Endothelial cell (in vitro differentiated cells): ENCODE measurements at places on chromosomes 13 and 19. TPM values are rescaled to one million over a fixed set of nuclear protein-coding genes. Genes with fewer than 3 reads are reported as not detected.

DNA sequence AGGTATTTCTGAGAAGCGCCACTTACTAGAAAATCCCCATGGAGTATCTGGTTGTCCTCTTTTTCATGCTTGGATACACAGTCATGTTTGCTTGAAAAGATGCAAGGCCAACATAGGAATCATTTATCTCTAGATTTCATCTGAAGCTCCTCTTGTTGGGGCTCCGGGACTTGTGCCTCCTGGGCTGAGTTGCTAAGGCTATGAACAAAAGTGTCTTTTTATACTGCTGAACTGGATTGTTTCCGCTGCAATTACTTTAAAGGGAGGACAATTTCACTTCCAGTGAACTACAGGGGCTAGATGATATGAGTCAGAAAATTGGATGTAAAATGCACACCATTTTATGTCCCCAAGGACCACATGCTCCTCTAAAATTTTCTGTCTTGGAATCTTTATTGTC, 114.1 kb downstream of the TNFSF13B start:
- H3K27me3 ChIP-seq: no peaks in the 10 kb centered on the region
- H3K4me1 ChIP-seq: no peaks in the 10 kb centered on the region
- no peak for DNase-seq
- H3K36me3 ChIP-seq: no peaks in the 10 kb centered on the region
- H3K4me3 ChIP-seq: no peak overlapping the region

The MAST1 gene
- total RNA-seq: 4.1 TPM

The MRPS12 gene
- total RNA-seq: 32.0 TPM

- no peak overlapping the region for H3K4me3 ChIP-seq
- no peak for DNase-seq
- H3K27me3 ChIP-seq: no peaks in the 10 kb centered on the region
- no peaks in the 10 kb centered on the region for H3K36me3 ChIP-seq
- H3K4me1 ChIP-seq: peaks cover 16% of the 10 kb centered on the region
Measured at GRCh38 chr13:21420706-21421105, 38.4 kb downstream of the ZDHHC20 start.

The TJP3 gene
- total RNA-seq: 3.1 TPM

The TMEM255B gene
- total RNA-seq: 321 TPM

- H3K27ac ChIP-seq: no peak overlapping the region
- no peak for DNase-seq
- no peaks in the 10 kb centered on the region for H3K4me1 ChIP-seq
Measured at GRCh38 chr19:6997679-6998445, 23.4 kb downstream of the MBD3L2B start.

GRCh38 chr19:35168196-35168595, 13.7 kb downstream of the FXYD5 start:
- H3K36me3 ChIP-seq: peaks cover 39% of the 10 kb centered on the region
- no peak overlapping the region for H3K4me3 ChIP-seq
- H3K27ac ChIP-seq: no peak overlapping the region
- DNase-seq: no peak
- H3K4me1 ChIP-seq: no peaks in the 10 kb centered on the region

DNA sequence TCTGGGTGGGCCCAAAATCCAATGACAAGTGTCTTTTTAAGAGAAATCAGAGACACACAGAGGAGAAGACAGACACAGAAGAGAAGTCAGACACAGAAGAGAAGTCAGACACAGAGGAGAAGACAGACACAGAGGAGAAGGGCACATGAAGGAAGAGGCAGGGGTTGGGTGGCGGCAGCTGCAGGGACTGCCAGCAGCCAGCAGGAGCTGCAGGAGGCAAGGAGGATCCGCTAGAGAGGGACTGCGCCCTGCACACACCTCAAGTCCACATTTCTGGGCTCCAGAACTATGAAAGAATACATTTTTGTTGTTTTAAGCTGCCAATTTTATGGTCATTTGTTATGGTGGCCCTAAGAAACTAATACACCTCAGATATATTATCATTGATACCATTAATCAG, 140.6 kb downstream of the ZIC5 start:
- no peak for DNase-seq
- H3K27ac ChIP-seq: no peak overlapping the region
- H3K4me1 ChIP-seq: peaks cover 19% of the 10 kb centered on the region
- no peak overlapping the region for H3K4me3 ChIP-seq
- peaks cover 11% of the 10 kb centered on the region for H3K27me3 ChIP-seq

The EPS8L1 gene
- total RNA-seq: 24.6 TPM

DNA sequence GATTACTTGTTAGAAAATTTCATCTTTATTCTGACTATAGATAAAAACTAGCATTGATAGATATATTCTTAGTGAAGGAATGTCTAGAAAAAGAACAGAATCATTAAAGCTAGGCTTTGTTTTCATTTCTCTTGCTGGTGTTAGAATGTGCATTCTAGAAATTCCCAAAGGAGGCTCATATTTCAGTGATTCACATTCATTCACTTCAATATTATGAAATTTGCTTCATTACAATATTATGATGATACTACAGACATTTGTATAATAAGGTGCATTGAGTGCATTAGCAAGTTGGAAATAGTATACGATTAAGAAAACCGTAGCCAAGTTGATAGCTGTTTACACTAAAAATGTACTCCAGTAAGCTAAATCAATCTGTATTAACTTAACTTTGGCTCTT, 70.7 kb upstream of the MYCBP2 start:
- H3K4me1 ChIP-seq: no peaks in the 10 kb centered on the region
- no peaks in the 10 kb centered on the region for H3K27me3 ChIP-seq
- no peaks in the 10 kb centered on the region for H3K36me3 ChIP-seq
- DNase-seq: no peak

The CRX gene
- not detected for total RNA-seq

DNA sequence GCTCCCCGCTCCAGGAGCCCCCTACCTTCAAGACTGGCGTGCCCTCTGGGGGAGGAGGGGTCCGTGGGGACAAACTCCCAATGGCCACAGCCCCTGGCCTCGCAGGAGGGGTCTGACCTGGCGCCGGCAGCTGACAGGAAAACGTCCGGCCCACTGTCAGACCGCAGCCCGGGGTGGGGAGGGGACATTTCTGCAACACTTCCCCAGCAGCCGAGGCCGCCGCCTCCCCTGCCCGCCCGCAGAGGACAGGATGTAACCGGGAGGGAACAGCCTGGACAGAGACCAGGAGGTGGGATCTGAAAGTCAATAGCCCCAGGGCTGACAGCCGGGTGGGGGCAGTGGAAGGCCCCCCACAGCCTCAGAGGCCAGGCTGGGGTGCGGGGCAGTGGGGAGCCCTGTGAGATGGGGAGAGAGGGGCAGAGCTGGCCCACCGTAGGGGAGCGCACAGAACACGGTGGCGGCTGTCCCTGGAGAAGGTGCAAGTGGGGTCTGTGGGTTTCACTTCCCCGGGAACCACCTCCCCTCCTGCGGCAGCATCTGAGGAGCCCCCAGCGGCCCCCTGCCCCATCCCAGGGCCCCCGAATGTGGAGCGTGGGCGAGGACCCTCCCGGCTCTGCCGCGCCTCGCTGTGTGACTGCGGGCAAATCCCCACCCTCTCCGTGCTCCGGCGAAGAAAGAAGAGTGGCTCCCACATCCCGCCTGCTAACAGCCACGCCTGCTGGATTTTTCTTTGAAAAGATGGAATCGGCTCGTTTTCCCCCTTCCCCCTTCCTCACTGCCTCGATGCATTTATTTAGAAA, at the start of gene PEAK3:
Gene PEAK3 (minus strand): TSS at position 114 of the 800 bp plus-strand sequence. CDS start 1,244 bp downstream, outside the sequence.
- H3K4me3 ChIP-seq: peak within 1 kb of the TSS; percentile 82
- H3K27ac ChIP-seq: no peak within 1 kb of the TSS
- peaks cover 5% of the 10 kb centered on the region for H3K4me1 ChIP-seq
- H3K36me3 ChIP-seq: peaks cover 2% of the 10 kb centered on the region

GRCh38 chr13:53783471-53783870, 754.9 kb downstream of the OLFM4 start:
- H3K4me1 ChIP-seq: no peaks in the 10 kb centered on the region
- no peak for DNase-seq
- no peak overlapping the region for H3K27ac ChIP-seq
- H3K4me3 ChIP-seq: no peak overlapping the region
- no peaks in the 10 kb centered on the region for H3K27me3 ChIP-seq

GRCh38 chr19:42370068-42370520, 20.0 kb downstream of the CNFN start:
- no peak for DNase-seq
- H3K36me3 ChIP-seq: peaks cover 37% of the 10 kb centered on the region
- peaks cover 12% of the 10 kb centered on the region for H3K4me1 ChIP-seq
- no peak overlapping the region for H3K27ac ChIP-seq
- no peak overlapping the region for H3K4me3 ChIP-seq

- no peaks in the 10 kb centered on the region for H3K36me3 ChIP-seq
- no peaks in the 10 kb centered on the region for H3K4me1 ChIP-seq
- peaks cover 2% of the 10 kb centered on the region for H3K27me3 ChIP-seq
- no peak for DNase-seq
Measured at GRCh38 chr13:50244355-50244712, 229.1 kb downstream of the KCNRG start.

GRCh38 chr13:108549934-108550333, 79.5 kb upstream of the MYO16 start:
- H3K27me3 ChIP-seq: no peaks in the 10 kb centered on the region
- DNase-seq: no peak
- no peaks in the 10 kb centered on the region for H3K4me1 ChIP-seq
- H3K27ac ChIP-seq: no peak overlapping the region

DNA sequence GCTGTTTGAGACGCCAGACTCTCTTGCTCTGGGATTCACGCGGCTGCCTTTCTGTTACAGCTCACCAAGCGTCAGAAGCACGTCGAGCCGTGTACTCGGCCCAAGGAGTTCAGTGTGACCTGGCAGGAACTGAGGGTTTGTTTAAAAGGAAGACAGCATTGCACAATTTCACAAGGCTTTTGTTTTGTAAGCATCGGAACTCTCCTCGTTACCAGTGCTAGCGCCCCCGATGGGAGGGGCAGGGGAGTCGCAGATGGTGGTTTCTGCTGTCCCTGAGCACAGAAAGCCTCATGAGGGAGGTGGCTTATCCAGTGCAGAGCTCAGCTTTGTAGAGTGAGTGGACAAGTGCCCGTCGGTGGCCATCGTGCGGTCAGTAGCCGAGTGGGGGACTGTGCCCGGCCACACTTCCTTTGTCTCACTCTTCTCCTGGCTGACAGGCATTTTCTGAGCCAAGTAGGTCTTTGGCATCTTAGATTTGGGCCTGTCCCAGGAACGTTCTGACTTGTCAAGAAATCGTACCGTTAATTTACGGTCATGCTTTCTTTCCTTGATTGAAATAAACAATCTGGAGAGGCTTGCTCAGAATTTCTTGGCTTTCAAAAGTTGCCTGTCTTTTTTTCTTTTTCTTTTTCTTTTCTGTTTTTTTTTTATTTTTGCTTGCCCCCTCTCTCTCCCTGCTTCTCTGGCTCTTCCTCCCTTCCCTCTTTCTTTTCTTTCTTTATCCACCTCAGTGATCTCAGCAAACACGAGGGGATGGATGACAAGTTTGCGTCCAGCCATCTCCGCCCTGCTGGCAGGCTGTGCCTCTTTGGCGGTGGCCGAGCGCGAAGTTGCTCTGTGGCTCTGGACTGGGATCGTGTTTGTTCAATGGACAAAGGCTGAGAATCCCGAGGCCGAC, 7.7 kb downstream of the KDM4B start:
- peak overlapping the region; percentile 96 for H3K27ac ChIP-seq
- H3K4me1 ChIP-seq: peaks cover 37% of the 10 kb centered on the region
- H3K4me3 ChIP-seq: no peak overlapping the region
- peaks cover 4% of the 10 kb centered on the region for H3K36me3 ChIP-seq
- peak; percentile 82 for DNase-seq

GRCh38 chr19:27762933-27763332, 1450.0 kb downstream of the UQCRFS1 start:
- no peak for DNase-seq
- H3K27ac ChIP-seq: no peak overlapping the region
- peaks cover 10% of the 10 kb centered on the region for H3K36me3 ChIP-seq
- peaks cover 16% of the 10 kb centered on the region for H3K27me3 ChIP-seq
- no peak overlapping the region for H3K4me3 ChIP-seq

The IGLON5 gene
- total RNA-seq: 114 TPM

DNA sequence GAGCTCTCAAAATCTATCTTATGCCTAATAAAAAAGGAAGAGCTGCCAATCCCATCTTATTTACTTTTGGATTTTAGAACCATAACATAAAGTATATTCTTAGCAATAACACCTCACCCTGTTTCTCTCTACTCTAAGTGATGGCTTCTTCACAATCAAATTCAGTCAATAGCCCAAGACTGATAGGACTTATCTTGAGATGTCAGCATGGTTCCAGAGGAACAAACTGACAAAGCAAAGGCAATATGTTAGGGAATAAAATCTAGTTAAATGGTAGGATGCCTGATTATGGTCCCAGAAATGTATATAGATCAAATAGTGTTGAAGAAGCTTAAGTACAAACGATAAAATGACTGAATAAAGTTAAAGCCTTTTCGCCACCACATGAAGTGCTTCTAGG, 36.3 kb downstream of the DACH1 start:
- H3K27me3 ChIP-seq: no peaks in the 10 kb centered on the region
- DNase-seq: no peak

The ZNF568 gene
- 7.1 TPM for total RNA-seq

DNA sequence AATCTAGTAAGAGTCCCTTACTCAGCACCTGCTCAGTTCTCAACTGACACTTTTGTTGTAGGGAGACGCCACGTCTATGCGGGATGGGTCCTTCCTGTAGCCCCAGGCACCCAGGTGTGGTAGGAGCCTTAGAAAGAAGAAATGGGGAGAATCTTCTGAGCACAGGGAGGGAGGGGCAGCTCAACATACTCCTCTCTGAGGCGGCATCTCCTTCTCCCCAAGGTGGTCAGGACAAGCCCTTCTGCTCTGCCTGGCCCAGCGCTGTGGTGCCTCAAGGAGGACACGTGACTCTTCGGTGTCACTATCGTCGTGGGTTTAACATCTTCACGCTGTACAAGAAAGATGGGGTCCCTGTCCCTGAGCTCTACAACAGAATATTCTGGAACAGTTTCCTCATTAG, 1.2 kb downstream of the KIR2DL4 start:
- DNase-seq: no peak
- H3K36me3 ChIP-seq: peaks cover 15% of the 10 kb centered on the region
- no peak overlapping the region for H3K4me3 ChIP-seq
- no peak overlapping the region for H3K27ac ChIP-seq
- peaks cover 6% of the 10 kb centered on the region for H3K27me3 ChIP-seq

The ELOF1 gene
- total RNA-seq: 44.0 TPM

The COMP gene
- not detected for total RNA-seq

GRCh38 chr19:13297023-13297422, 146.8 kb downstream of the IER2 start:
- no peaks in the 10 kb centered on the region for H3K36me3 ChIP-seq
- no peak overlapping the region for H3K4me3 ChIP-seq
- no peaks in the 10 kb centered on the region for H3K4me1 ChIP-seq
- no peaks in the 10 kb centered on the region for H3K27me3 ChIP-seq

The LILRB2 gene
- not detected for total RNA-seq

GRCh38 chr19:10548746-10549276, 5.1 kb downstream of the ATG4D start:
- H3K27ac ChIP-seq: no peak overlapping the region
- peaks cover 5% of the 10 kb centered on the region for H3K36me3 ChIP-seq
- H3K4me3 ChIP-seq: peak overlapping the region; percentile 29
- DNase-seq: no peak

The SIRT6 gene
- total RNA-seq: 24.6 TPM

The PGLYRP1 gene
- total RNA-seq: 0.54 TPM

The PCSK4 gene
- 8.4 TPM for total RNA-seq

- H3K36me3 ChIP-seq: no peaks in the 10 kb centered on the region
- H3K27ac ChIP-seq: no peak overlapping the region
Measured at GRCh38 chr13:46492946-46493345, 60.0 kb upstream of the LRCH1 start.

The KANK2 gene
- total RNA-seq: 103 TPM
